ENCODE measurements at places on chromosomes 4 and X.

DNA sequence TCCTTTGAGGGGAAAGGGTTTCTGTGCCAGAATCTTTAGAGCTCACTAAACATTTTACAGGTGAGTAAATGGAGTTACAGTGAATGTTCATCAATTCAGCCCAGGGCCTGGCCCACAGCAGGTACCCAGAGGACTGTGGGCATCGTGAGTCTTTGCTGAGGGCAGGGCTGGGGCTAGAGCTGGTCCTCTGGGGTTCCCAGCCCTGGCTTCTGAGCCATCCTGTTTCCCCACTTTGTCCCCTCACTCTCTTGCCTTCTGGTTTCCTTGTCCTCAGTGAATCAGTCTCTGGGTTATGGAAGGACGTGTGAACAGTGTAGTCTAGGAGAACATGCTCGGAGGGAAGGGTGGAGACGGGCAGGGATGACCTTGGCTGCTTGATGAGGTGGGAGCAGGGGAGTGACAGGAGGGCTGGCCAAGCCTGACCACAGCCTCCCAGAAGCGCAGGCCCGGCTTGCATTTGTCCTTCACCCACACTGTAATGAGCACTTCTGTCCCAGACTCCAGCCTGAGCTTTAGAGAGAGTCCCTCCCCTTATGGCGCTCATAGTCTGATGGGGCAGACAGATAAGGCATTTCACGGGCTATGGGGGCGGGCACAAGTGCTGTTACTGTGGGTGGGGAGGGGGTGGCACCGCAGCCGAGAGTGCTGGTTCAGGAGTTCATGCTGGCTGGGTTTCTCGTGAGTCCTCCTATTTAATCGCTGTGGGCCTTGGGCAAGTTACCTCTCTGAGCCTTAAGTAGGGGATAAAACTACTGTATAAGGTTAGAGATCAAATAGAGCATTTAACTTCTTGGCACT, 17.3 kb downstream of the TBC1D14 start:
- DNase-seq, result no peak

GRCh38 chrX:81779701-81780100, 577.8 kb downstream of the SH3BGRL start:
- DNase-seq, result no peak

- DNase-seq, result no peak
These were observed 40.7 kb upstream of the FAM9A start for GRCh38 chrX:8841911-8842310.

DNA sequence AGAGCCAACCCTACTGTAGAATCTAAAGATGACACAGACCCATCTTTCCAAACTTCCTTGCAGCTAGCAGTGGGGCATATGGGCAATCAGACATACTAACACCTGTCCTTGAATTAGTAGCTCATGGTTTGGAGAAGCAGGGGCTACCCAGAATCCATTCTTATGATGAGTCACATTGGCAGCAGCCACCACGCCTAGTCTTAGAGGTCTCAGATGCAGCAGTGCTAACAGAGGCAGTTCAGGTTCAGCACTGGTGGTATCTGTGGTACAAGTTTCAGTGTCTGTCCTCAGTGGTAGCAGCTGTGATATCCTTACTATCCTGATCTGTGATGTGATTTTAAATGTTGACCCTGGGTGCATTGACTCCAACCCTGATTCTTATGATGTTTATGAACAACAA, 68.1 kb downstream of the FRMPD4 start:
- DNase-seq, result no peak

- no peak for DNase-seq
These were observed 46.0 kb upstream of the GUCY1B1 start for GRCh38 chr4:155712846-155713245.

DNA sequence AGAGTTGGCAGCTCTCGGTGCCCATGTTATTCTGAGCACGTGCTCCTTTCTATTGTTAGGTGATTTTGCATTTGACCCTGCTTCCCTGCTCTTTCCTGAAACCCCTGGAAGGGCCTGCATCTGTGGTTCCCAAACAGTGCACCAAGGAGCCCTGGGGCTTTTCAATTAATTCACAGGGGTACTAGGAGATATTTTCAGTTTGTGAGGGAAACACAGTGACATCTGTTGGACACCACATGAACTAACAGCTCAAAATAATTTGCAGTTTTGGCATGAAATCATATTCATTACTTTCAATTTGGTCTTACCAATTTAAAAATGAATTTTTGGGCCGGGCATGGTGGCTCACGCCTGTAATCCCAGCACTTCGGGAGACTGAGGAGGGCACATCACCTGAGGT, 156.6 kb downstream of the GATB start:
- DNase-seq, result peak; percentile 36
